ENCODE measurements at places on chromosomes 5 and 9.

DNA sequence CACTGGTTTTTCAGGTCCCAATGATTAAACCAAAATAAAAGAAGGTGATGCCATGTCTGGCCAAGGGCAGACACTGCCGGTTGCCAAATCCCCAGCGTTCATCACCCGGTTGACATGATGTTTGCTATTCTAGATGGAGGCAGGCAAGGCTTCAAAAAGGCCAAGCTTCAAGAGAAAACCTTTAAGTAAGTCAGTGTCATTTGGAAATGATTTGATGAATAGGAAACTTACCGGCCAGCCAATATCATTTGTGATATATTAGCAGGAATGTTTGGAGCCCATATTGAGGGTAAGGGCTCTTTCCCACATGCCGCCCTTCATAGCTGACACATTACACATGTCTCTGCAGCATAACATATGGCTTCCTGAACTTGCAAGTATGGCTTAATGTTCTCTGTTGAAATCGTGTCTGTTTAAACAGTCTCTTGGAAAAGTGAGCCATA, 89.5 kb upstream of the TTC23L start:
- no peak for DNase-seq

- peak; percentile 1 for DNase-seq
These were observed 443.0 kb downstream of the PLK2 start for GRCh38 chr5:58016877-58017276.

GRCh38 chr5:124660229-124661093, 86.0 kb downstream of the ZNF608 start:
- DNase-seq = no peak

- DNase-seq = no peak
These were observed at the start of gene IFNA5 for GRCh38 chr9:21305213-21305612. TSS of gene IFNA5 (minus strand) at chr9:21305313. CDS start at chr9:21305256, 57 bp downstream.

- DNase-seq = peak; percentile 53
These were observed 67.6 kb upstream of the TBCA start for GRCh38 chr5:77843570-77844372.

GRCh38 chr5:13934921-13935320, 9.6 kb downstream of the DNAH5 start:
- peak; percentile 29 for DNase-seq

GRCh38 chr9:82490019-82490499, 501.5 kb downstream of the SPATA31D1 start:
- DNase-seq = no peak

DNA sequence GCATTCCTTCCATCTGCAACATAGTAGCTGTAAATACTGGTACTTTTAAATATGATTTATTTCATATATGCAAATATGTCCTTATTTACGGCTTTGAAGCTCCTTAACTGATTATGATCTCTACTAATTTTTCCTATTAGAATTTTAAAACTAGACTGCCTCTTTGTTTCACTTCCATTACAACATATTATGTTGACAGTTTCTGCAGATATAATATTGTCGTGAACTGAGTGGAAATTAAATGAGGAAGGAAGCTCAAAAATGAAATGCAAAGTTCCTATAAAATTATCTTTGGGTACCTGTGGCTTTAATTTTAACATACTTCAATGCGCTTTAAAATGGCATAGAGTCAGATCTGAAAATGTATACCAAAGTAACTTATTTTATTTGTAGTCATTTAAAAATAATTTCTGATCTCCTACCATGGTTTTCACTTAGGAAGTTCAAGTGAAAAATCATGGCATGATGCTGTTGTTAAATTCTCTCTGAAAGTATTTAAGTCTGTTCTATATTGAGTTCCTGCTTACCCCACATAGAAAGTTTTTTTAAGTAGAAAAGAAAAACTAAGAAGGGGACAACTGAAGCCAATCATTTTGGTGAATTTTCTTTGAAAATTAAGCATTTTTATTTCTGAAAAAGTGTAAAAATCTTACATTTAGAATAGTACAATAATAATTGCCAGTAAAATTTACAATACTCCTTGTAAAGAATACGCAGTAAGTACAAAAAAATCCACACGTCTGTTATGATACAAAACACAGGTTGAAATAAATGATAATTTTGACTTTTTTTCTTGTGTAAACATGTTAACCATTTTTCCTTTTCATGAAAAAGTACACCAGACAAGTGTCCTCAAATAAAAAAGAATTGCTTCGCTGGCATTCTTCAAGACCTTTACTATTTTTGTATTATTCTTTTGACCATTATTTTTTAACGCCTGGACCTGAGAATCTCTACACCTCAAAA, 2.6 kb downstream of the FOXD1 start:
- DNase-seq = no peak

DNA sequence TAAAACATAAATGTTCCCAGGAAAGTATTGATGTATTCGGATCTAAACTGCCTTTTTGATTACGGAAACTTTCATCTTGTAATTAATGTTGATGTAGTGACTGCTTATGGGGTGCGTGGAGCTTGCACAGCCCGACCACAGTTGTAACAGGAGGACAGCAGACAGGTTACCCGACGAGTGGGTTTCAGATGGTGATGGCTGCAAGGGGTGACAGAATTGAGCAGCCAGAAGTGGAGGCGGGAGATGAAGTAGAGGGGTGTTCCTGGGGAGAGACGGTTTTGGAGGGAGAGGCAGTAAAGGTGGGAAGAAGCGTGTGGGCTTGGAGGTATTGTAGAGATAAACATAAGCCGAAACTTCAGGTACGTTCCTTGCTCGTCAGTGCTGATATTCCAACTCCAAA, 5.8 kb downstream of the CEP72 start:
- no peak for DNase-seq

- no peak for DNase-seq
These were observed 353.7 kb downstream of the CETN3 start for GRCh38 chr5:90055831-90056328.

DNA sequence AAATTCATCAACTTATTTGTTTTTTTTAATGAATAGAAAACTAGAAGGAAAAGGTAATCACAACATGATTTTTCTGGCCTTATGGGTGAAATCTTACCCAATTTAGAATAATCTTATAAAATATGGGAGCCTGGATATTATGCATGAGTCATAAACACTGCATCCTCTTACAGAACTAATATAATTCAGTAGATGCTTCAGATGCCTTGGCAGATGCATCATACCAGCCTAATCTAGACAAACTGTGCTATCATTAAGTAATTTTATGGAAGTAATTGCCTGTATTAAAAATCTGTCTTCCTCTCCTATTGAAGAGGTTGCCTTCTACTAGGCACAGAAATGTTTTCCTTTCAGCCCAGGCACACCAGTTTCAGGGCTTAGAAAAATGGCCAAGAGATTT, 2384.6 kb upstream of the WWC1 start:
- no peak for DNase-seq

- no peak for DNase-seq
These were observed 60.7 kb upstream of the TSLP start for GRCh38 chr5:111010783-111011182.

DNA sequence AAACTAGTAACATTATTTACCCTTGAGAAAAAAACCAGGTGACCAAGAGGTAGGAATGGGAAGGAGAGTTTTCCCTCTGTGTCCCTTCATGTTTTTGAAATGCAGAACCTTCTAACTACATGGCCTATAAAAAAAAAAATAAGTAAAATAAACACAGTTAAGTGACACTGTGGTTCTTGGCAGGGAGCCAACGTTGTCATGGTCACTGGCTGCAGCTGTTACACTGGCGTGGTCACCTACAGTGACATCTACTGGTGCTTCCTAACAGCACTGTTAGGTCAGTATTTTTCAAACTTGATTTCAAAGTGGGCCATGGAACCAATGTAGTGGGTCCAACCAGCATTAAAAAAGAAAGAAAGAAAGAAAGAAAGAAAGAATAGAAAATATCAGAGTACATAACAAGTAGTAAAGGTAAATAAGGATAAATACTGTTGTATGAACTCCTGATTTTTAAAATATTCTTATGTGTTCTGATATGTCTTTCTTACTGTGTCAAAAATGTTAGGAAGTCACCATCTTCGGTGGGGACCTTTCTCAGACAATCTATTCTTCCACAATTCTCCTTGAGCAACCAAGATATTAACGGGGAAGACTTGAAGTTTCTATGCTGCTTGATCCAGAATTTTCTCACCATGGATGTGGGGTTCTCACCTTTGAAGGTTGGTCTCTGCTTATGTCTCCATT, 59.1 kb upstream of the PJA2 start:
- peak; percentile 97 for DNase-seq

- DNase-seq = no peak
These were observed 13.8 kb upstream of the PLEKHG4B start for GRCh38 chr5:77957-78804.

DNA sequence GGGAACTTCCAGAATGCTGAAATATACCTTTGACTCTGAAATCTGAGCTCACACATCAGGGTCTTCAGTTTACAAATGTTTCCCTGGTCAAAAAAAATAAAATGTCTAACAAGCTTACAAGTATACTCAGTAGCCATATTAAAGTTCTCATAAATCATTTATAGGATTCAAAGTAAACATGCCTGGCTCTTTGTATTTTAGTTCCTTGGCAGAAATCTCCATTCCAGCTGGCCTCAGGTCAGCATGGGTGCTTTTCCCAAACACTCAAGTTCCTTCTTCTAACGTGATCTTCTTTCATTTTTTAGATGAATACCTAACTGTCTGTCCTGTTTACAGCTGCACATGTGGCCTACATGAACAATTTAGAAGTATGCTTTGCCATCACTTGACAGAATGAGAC, 263.2 kb downstream of the GAS1 start:
- DNase-seq = no peak

- DNase-seq = no peak
These were observed 148.0 kb downstream of the TARS1 start for GRCh38 chr5:33588654-33589372.

- no peak for DNase-seq
These were observed 229.5 kb downstream of the CD180 start for GRCh38 chr5:66967102-66967501.

- no peak for DNase-seq
These were observed 503.7 kb downstream of the SPATA31D1 start for GRCh38 chr9:82492274-82492673.

DNA sequence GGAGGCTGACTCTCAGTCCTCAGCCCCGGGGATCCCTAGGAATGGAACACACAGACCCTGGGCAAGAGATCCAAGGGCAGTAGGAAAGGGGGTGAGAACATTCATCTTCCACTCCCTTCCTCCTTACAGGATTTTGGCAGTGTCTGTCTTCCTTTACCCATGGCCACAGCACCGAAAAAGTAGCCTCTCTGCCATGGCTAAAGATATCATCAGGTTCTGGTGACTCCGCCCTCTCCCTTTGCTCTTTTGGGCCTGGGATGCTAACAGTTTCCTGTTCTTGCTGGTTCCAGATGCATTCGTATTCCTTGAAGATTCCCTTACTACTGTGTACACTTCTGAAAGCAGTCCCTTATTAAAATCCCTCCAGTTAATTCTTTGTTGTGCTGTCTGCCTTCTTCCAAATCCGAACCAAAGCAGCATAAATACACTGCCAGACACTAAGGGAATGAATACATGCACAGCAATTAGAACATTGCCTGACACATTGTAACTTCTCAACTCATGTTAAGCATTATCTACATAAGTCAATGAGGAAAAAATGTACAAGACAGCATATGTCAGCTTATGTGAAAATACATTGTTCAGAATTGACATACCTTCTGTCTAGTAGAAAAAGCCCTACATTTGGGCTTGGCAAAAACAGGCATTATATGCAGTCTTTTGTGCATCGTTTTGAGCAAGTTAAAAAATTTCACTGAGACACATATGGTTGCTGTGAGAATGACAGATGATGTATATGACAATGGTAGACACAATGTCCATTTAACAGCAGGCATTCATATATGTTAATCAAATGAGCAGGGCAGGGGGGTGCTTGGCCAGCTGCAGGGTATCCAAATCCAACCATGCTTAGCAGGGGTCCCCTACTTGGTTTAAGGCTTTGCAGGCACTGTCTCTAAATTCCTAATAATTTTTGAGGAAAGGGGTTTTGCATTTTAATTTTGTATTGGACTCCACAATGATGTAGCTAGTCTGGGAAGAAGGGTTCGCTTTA, 58.8 kb upstream of the RAI14 start:
- DNase-seq = no peak

- no peak for DNase-seq
These were observed 481.0 kb downstream of the RASEF start for GRCh38 chr9:82581935-82582334.

- no peak for DNase-seq
These were observed 47.1 kb downstream of the ZNF622 start for GRCh38 chr5:16418471-16418922.

DNA sequence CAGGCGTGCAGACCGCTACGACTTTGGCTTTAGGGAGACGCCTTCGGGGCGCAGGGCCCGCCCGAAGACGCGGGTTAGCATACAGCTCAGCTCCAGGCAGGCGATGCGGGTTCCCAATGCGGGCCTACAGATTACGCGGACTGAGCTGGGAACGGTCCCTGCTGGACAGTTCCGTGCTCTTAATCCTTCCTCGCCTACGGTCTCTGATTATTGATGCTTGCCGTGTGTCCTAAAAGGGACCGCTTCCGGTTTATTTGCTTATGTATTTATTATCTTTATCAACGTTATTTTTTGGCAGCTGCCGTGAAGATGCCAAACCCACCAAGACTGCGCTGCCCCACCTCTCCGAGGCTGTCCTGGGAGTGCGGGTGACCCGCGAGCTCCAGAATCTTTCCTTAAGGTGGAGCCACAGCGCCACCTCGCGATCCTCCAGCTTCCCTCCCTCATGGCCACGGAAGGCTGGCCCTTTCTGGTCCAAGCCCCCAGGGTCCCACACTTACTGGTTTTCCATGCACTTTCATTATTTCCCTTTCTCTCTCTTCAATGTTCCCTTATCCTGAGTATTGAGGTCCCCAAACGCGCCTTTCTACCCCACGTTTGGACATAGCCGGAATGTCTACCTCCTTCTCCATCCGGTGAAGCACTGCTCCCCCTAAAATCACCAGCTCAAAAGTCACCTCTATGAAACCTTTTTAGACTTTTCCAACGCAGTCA, 7.0 kb upstream of the EBF1 start:
- peak; percentile 51 for DNase-seq

DNA sequence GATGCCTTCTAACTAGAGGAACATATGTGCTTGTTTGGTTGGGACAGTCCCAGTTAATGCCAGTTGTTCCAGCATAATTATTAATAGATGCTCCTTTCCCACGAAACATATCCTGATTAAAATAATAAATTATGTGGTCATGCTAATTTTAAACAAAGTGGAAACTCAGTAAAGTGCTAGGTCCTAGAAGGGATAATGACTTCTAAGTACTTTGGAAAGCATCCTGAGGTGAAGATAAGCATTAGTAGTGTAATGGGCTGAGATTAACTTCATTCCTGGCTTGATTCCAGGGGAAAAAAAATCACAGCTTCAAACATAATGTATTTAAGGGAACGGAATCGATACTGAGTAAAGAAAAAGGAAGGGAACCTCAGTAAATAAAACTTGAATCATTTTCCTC, 213.7 kb upstream of the SNX2 start:
- DNase-seq = no peak

GRCh38 chr5:117812861-117813260, 1175.5 kb downstream of the DTWD2 start:
- no peak for DNase-seq

All from pons (tissue), 1 donor.